ENCODE measurements at places on chromosomes 1 and 21.

GRCh38 chr1:154941333-154942013, 5.0 kb upstream of the PMVK start:
- DNase-seq: no peak

GRCh38 chr1:111474106-111474505, 322 bp downstream of the C1orf162 start:
- peak; percentile 65 for DNase-seq

- no peak for DNase-seq
Measured at GRCh38 chr1:219549215-219549614, 63.7 kb downstream of the ZC3H11B start.

GRCh38 chr1:150563340-150564038, 14.3 kb downstream of the ADAMTSL4 start:
- DNase-seq: peak; percentile 75

DNA sequence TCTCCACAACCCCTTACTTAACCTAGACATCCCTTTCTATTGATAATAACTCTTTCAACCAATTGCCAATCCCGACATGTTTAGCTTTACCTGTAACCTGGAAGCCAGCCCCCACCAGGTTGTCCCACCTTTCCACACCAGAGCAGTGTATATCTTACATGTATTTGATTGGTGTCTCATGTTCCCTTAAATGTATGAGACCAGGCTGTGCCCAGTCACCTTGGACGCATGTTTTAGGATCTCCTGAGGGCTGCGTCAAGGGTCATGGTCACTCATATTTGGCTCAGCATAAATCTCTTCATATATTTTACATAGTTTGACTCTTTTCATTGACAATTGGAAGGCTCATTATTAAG, 5.3 kb upstream of the SLC19A1 start:
- no peak for DNase-seq

- no peak for DNase-seq
Measured at GRCh38 chr1:99570486-99571089, 75.3 kb upstream of the PALMD start.

DNA sequence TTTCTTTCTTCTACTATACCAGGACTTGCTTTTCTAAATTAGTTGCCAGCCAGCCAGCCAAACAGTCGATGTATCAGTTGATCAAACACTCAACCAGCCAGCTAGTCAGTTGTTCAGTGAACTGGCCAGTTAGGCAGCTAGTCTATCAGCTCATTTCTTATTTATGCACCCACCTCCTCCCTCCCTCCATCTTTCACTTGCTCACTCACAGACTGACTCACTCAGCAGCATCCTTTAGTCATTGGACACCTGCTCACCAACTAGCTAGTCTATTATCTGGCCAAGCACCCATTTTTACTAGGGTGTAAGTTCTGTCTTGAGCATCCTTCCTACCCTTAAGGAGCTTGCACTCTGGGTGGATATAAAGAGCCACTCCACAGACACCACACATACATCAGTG, 5.9 kb upstream of the SPRR4 start:
- no peak for DNase-seq

DNA sequence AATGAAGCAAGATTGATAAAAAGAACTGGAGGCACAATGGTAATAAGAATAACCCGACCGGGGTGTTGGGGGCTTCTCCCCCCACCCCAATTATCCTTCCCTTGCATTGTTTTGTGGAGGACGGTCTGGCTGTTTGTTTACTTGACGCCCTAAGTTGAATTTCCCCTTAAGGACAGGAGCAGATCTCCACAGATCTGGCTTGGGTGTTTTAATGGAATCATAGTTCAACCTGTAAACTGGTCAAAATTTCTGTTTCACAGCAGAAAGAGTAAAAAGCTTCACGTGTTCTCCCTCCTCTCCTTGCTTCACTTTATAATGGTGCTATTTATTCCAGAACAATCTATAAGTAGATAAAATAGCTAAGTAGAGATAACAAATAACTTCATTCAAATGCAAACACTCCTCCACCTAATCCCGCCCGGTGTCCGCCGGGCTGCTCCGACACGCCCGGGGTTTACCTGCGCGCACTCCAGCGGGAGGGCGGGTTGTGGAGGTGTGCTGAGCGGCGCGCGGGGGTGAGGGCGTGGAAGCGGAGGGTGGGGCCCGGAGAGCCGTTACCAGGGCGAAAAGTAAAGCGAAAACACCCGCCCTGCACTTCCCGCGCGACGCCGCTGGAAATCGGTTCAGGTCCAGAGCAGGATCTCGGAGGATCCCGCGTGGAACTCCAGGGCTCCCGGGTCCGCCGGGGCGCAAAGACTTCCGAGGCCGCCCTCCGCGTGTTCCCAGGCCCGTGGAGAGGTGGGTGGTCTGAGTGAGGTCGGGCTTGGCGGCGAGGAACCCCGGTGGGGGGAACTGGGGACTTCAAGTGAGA, 2.0 kb upstream of the ATF3 start:
- peak; percentile 42 for DNase-seq

DNA sequence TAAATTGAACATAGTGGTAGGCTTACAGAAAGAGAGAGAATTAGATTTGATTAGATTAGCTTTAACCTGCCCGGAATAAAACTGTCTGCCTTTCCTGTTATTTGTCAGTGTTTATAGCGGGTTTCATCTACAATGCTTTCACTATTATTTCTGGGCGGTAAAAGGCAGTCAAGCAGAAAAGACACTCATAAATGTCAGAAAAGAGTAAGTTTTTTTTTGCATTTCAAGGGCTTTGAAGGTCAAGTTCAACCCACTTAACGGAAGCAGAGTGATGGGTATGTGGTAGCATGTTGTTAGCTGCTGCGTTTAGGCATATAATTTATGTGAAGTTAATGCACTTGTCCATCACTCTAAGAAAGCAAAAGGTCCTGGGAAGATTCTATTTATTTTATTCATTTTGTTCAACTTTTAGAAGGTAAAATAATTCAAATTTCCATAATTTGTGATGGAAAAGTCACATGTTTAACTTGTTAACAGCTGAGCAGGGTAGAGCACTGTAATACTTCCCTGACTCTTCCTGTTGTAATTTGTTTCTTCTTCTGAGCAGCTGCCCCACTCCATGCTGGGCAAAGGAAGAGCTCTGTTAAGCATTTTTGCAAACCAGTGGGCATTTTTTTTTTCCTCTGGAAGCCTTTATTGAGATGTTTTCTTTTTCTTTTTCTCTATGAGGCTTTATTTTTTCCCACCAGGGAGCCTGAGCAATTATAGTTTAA, 220.1 kb downstream of the ST6GALNAC3 start:
- no peak for DNase-seq

GRCh38 chr21:34670962-34671348, 2.2 kb downstream of the CLIC6 start:
- no peak for DNase-seq

DNA sequence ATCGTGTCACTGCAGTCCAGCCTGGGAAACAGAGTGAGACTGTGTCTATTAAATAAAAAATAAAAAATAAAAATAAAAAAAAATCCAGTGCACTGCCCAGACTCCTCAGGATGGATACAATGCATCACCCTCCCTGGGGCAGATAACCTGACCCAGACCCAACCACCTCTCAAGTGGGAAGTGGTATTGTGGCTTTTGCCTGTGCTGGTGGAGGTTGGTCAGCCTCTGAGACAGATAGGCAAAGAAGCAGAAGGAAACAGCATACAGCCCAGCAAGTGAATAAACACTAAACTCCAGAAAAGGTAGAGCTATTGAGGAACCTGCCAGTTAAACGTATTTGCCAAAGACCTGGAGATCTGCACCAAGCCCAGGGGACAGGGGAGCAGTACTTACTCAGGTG, 22.0 kb downstream of the HHIPL2 start:
- DNase-seq: no peak

DNA sequence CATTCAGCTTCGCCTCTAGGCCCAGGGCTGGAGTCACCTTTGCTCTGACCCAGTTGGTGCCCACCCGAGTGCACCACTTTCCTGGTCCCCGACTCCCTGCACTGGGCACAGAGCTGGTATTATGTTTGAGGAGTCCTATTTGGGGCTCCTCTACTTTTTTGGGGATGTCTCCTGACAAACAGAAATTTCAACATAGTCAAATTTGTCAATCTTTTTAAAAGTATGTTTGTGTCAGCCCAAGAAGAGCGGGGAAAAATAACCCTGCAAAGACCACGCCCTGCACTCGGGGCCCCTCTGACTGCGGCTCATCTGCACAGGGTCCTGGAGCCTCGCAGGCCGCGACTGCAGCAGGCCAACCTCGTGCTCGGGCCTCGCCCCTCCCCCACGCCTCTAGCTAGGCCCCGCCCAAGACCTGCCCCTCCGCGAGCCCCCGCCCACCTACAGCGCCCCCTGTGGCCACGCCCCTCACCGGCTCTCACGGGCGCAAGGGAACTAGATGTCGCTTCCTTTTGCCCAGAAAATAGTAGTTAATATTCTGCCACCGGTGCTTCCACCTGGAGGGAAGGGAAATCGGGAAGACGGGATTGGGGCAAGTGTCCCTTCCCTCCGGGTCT, 11.4 kb downstream of the FAM229A start:
- DNase-seq: no peak

DNA sequence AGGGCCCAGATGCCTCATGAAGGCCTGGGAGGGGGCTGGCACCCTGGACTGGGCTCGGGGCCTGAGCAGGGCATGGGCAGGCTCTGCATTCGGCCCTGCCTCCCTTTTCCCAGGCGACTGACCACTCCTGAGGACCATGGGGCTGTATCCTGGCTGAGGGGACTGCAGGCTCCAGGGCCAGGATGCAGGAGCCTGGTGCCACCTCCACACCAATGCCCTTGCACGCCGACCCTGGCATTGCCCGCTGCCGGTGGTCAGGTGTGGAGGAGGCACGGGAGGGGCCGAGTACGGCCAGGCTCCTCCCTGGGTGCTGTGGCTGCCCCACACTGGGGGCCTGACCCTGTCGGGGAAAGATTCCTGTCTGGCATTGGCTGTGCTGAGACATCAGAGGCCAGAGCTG, 128.9 kb downstream of the SIK1 start:
- no peak for DNase-seq
